ENCODE measurements at places on chromosomes 16 and 17.

GRCh38 chr17:38619937-38620550 is 14.3 kb upstream of the SRCIN1 start:
- no peak for DNase-seq

DNA sequence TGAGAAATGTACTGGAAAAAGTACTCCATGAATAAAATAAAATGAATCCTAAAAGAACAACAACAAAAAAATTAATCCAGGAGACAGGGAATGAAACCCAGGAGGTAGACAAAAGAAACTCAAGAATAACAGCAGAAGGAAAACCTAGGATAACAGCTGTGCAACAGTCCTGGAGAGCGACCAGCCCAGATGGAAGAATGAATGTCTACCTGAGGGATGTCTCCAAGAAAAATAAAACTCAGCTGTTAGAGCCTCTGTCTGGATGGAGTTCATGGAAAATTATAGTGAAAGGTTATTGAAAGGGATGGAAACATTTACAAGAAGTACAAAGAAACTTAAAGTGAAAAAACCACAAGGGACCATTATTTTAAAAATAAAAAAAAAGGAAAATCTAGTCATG is 135.8 kb upstream of the CA10 start:
- DNase-seq, result no peak

DNA sequence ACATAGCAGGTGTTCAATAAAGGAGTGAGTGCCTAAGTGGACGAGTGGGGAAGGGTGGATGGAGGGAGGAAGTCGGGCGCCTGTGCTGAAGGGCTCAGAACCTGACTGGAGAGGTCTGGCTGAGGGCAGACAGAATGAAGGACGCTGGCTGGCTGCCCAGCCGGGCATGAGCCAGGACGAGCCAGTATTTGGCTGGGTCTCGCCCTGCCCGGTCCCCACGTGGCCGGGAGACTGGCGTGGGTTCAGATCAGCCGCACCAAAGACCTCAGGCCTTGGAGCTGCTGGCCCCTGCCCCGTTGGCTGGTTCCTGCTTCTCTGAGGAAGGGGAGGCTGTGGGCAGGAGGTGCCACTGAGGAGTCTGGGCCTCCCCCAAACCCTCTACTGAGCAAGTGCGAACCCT is 79.8 kb downstream of the ENGASE start:
- no peak for DNase-seq

GRCh38 chr17:57356719-57357391 is 100.5 kb downstream of the MSI2 start:
- no peak for DNase-seq

- DNase-seq, result no peak
These were observed 72.8 kb downstream of the SOCS1 start for GRCh38 chr16:11183035-11183812.

DNA sequence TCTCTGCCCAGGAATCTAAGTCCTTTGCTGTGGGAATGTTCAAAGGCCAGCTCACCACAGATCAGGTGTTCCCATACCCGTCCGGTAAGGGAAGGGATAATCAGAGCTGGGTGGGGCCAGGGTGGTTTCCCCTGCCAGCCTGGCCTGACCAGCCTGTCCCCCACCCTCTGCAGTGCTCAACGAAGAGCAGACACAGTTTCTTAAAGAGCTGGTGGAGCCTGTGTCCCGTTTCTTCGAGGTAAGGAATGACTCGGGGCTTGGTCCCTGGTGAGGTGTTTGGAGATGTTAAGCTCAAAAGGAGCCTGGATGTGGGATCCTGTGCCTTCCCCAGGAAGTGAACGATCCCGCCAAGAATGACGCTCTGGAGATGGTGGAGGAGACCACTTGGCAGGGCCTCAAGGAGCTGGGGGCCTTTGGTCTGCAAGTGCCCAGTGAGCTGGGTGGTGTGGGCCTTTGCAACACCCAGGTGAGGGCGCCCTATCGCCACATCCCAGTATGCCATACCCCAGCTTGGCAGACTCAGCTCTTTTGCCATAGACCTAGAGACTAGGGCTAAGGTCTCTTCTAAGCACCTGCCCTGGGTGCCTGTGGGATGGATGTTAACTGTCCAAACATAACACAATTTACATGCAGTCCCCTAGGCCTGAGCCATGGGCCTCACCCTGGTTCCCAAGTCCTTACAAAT is 997 bp downstream of the ACADVL start:
- no peak for DNase-seq

GRCh38 chr17:29905086-29905878 is 24.7 kb downstream of the SSH2 start:
- DNase-seq, result no peak

DNA sequence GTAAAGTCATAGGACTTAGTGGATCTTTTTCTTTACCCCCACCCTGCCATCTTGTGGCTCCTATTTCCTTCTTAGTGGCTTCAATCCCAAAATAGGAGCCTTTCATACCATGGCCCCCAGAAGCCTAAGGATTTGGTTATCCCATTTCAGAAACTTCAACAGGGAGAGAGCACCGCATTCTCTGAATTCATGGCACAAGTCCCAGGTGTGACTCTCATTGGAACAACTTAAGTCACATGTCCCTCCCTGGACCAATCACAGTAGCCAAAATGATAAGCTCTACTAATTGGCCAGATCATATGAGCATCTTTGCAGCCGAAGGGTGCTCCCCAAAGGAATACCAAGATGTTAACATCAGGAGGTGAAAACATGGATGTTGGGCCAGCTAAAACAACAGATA is 43.2 kb downstream of the AXIN2 start:
- DNase-seq, result no peak

DNA sequence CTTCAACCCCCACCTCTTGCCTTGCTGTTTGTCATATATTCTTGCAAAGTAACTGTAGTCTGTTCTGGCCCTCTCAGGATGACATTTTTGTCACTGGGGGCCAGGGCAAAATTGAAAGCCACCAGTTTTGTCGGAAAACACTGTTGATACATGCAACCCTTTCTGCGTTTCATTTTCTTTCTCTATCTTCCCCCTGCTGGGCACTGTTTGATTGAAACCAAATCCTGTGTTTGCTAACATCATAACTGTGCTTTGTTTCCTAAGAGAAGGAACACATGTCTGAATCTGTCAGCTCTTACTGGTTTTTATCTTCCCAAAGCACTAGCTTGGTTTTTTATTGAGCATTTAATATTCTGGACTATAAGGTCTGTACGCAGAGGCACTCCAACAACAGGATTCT is 11.7 kb upstream of the CPPED1 start:
- DNase-seq, result no peak
